ENCODE measurements at places on chromosomes 1 and 21.

GRCh38 chr1:93552741-93553455 is 105.0 kb downstream of the FNBP1L start:
- DNase-seq = no peak

- DNase-seq = peak; percentile 95
Observed at GRCh38 chr1:81967951-81968350, 167.2 kb downstream of the ADGRL2 start.

DNA sequence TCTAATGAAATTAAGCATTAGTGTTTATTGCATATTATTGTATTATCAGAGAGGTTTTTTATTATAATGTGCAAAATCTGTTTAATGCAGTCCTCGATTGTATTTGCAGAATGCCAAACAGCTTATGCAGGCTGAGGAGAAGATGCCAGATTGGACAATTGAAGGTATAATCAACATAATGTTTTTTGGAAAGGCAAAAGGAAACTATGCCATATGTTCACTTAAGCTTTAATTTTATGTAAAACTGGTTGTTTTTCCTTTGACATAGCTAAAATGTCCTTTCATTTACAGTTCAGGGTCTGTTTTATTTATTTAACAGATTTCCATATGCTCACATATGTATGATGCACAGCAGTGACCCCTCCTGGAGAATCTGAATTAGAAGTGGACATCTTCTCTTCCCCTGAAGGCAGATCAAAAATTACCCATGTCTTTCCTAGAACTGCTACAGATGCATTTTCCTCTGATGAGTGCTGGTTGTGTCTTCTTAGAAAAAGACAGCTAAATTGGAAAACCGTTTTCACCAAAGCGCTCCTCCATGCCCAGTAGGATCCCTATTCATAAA is 143.5 kb upstream of the USH2A start:
- DNase-seq = no peak

DNA sequence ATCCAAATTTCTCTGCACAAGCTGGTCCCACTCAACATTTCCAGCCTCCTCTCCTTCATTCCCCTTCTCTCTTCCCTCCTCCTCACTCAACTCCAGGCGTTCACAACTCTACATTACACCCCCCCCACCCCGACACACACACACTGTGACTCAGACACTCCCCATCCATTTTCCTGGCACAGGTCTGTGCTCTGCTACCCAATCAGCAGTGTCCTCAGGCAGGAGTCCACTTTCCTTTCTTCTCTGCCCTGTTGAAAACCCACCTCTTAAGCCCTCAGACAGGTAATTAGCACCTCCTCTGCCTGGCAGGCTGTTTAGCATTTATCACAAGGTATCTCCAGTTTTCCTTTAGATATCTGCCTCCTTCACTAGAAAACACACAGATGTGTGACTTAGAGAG is 8.8 kb upstream of the LMX1A start:
- DNase-seq = peak; percentile 43

- DNase-seq = no peak
Observed at GRCh38 chr1:40697436-40697835, 5.9 kb downstream of the NFYC start.

GRCh38 chr1:87685311-87686135 is 356.8 kb downstream of the LMO4 start:
- no peak for DNase-seq

- DNase-seq = no peak
Observed at GRCh38 chr1:29327223-29327935, 91.1 kb downstream of the PTPRU start.

DNA sequence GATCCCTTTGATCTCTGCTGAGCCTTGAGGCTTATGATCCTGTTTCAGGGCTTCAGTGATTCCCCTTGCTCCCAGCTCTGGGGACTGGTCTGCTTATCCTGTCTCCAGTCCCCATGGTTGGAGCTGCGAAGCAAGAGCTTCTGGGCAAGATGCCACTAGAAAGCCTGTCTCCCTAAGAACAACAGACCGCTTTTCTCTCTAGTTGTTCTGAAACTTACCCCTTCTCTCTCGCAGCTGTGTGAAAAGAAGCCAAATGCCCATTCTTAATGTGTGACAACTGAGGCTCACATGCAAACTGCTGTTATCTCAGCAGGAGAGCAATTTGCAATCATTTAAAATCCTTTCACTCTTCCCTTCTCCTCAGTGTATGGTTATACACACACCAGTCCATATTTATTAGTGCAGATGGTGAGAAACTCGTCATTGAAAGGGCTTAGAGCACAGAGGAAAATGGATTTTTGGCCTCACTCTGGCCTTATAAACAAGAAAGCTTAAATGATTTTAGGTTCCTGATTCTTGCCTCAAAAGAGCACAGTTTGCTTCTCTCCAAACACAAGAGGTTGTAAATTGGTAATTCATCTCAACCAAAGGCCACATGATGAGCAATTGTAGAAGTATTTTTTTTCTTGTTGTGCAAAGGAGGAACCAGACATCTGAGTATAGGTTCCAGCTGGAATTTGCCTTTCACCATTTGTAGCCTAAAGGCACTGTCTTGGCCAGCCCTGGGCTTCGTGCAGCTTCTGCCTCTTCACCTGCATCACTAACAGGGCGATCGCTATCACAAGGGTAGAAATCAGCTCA is 179.2 kb upstream of the LMO4 start:
- no peak for DNase-seq

- DNase-seq = no peak
Observed at GRCh38 chr1:77370161-77370560, 88.3 kb downstream of the AK5 start.

GRCh38 chr1:8537991-8538390 is 220.1 kb downstream of the SLC45A1 start:
- DNase-seq = no peak

GRCh38 chr1:109377698-109378097 is 20.0 kb downstream of the SORT1 start:
- no peak for DNase-seq

- no peak for DNase-seq
Observed at GRCh38 chr1:202162418-202163280, 2.2 kb upstream of the PTPN7 start.

DNA sequence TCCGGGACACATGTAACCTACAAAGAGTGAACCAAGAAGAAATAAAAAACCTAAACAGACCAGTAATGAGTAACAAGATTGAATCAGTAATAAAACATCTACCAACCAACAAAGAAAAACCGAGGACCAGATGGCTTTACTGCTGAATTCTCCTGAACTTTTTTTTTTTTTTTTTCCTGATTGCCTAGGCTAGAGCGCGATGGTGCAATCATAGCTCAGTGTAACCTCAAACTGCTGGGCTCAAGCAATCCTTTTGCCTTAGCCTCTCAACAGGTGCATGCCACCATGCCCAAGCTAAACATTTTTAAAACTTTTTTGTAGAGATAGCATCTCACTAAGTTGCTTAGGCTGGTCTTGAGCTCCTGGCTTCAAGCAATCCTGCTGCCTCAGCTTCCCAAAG is 11.2 kb upstream of the FGGY start:
- no peak for DNase-seq

DNA sequence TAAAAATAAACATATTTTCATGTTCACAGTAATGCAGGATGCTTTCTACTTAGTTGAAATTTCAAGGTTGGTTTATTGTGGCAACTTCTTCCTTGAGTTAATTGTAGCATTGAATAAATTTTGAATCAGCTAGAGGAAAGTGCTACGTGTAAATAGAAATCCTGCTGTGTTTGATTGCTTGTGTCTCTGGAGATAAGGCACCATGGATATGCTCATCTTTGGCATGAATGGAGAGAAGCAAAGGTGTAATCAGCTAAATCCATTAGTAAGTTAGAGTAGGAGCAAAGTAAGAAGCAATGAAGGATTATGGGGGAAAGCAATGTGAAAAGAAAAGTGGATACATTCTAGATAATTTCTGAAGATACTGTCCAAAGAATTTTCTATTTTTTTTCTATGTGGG is 331.1 kb downstream of the PTPRC start:
- DNase-seq = no peak

DNA sequence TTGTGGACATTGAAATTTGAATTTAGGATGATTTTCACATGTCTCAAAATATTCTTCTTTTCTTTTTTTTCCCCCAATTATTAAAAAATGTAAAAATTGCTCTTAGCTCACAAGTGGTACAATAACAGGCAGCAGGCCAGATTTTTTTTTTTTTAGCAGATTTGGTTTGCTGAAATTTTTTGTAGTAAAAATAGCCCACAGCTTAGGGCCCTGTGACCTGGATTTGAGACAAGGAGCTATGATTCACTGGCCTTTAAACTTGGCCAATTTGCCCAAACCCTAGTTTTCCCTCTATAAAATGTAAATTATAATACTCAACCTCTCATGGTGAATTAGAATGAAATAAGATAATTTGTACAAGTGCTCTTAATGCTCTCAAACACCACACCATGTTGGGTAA is 253.8 kb downstream of the DYRK1A start:
- DNase-seq = no peak

- peak; percentile 69 for DNase-seq
Observed at GRCh38 chr1:55443175-55443915, 228.2 kb upstream of the USP24 start.

GRCh38 chr21:34649400-34649799 is 19.4 kb upstream of the CLIC6 start:
- DNase-seq = peak; percentile 27

DNA sequence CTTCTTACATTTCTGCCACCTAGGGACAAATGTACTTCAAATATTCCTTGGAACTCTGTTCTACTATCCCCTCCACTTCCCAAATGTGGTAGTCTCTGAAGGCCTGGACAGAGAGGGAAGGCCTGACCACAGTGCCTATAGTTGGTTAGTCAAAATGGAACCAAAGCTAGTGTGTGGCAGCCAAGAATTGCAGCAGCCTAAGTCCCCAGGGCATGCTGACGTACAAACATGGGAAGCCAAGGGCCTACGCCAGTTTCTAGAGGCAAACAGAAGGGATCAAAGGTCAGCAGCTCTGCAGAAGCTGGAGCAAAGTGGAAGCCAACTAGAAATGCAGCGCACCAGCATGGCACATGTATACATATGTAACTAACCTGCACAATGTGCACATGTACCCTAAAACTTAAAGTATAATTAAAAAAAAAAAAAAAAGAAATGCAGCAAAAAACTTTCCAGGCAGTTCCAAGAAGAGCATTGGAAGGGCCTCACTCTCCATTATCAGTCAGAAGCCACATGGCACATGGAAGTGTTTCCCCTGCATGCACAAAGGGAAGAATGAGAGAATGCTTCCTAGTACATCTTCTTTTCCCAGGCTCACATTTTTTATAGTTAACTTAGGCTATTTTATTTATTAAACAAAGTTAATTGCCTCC is 39.4 kb upstream of the GADD45A start:
- DNase-seq = no peak

GRCh38 chr1:200895443-200895789 is 716 bp downstream of the INAVA start:
- DNase-seq = no peak

- DNase-seq = no peak
Observed at GRCh38 chr1:56098946-56099345, 480.4 kb downstream of the PLPP3 start.

DNA sequence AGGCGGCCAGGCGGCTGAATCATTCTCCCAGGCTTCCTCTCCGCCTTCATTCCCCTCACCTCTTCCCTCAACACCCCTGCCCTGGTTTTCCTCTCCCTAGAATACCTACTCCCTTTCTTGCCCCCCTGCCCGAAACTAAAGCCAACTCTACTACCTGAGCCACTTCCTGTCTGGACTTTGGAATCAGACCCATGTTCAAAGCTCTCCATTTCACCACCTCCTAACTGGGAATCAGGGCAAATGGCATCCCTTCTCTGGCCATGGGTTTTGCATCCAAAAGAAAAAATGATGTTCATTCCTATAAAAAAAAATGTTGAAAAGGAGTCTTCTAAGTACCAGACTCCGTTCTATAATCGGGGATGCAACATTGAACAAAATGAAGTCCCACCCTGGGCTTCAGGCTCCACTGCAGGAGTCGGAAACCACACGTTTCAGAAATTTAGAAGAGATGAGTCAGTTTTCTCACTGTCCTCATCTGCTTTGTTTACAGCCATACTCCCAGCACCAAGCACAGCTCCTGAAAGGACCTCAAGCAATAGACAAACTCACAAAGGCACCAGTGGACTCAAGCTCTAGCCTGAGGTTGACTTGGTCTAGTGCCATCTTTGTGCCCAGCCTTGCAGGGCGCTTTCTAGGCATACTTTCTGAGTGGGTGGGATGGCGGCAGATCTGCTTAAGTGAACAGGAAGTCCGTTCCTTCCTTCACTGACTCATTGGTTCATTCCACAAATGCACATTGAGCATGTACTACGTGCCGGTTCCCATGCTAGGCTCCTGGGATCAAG is 176.2 kb downstream of the IGSF21 start:
- DNase-seq = no peak

- DNase-seq = no peak
Observed at GRCh38 chr1:169538998-169539871, 47.0 kb downstream of the F5 start.

DNA sequence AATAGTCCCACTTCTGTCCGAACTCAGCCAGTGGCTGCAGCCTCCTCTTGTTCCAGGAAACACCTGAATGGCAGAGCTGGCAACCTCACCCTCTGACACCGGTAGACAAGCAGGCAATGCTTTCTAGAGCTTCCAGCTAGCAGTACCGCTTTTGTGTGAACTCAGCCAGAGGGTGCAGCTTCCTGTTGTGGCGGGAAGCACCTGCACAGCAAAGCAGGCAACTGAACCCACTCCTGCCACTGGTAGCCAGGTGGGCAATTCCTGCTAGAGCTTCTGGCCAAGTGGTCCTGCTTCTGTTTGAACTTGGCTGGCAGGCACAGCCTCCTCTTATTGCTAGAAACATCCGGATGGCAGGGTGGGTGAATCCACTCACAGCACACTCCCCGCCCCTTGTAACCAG is 40.1 kb upstream of the TMPRSS15 start:
- no peak for DNase-seq

GRCh38 chr1:59071876-59072582 is 224.9 kb upstream of the FGGY start:
- DNase-seq = no peak

DNA sequence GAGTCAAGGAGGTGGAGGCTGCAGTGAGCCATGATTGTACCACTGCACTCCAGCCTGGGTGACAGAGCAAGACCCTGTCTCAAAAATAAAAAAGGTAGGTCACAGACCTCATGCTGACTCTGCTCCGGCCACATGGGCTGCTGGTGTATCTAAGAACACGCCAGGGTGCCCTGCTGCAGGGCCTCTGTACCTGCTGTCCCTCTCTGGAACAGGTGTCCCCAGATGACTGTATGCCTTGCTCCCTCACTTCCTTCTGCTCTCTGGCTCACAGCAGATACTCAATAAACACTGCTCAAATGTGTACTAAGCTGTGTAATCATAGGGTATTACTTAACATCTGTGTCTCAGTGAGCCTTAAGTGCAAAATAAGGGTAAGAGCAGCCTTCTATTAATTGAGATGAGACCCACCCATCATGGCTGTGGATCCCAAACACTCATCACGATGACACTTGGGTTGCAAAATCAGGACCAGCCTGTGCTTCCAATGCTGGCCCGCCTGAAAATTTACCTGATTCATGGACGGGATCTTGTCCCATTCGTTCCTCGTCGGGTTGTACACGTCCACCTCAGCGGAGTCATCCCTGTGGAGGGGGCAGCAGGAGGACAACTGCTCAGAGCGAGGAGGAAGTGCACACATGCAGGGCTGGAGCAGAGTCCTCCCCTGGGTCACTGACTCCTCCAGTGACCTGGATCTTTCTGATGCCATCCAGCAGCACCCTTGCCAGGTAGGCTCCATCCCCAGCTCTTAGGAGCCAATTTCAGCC is 7.5 kb downstream of the KLHL21 start:
- DNase-seq = no peak

- no peak for DNase-seq
Observed at GRCh38 chr1:158931055-158931737, at the start of gene PYHIN1. Gene PYHIN1, plus strand, starts transcription at chr1:158931552. Its CDS starts 5,359 bp downstream, at chr1:158936911.

- no peak for DNase-seq
Observed at GRCh38 chr1:230455291-230455690, 29.2 kb upstream of the PGBD5 start.

- DNase-seq = no peak
Observed at GRCh38 chr1:180504186-180504585, 1.8 kb upstream of the ACBD6 start.

Data from DMS79 treated with DMSO at 0.1 percent for 48 hours (cell line).